ENCODE measurements at places on chromosomes 1 and 21.

- no peak for DNase-seq
These were observed 35.1 kb upstream of the ERRFI1 start for GRCh38 chr1:8061210-8061609.

GRCh38 chr1:220873868-220874655, 5.2 kb upstream of the HLX start:
- DNase-seq = no peak

GRCh38 chr1:19511116-19511515, 25.8 kb upstream of the CAPZB start:
- no peak for DNase-seq

GRCh38 chr1:226034482-226034881, 28.0 kb upstream of the H3-3A start:
- no peak for DNase-seq
